ENCODE measurements at places on chromosomes 12 and 14.

- DNase-seq, result no peak
Measured at GRCh38 chr12:124525455-124525854, 42.0 kb downstream of the NCOR2 start.

GRCh38 chr14:103881268-103882201 is 34.2 kb upstream of the PPP1R13B start:
- no peak for DNase-seq

DNA sequence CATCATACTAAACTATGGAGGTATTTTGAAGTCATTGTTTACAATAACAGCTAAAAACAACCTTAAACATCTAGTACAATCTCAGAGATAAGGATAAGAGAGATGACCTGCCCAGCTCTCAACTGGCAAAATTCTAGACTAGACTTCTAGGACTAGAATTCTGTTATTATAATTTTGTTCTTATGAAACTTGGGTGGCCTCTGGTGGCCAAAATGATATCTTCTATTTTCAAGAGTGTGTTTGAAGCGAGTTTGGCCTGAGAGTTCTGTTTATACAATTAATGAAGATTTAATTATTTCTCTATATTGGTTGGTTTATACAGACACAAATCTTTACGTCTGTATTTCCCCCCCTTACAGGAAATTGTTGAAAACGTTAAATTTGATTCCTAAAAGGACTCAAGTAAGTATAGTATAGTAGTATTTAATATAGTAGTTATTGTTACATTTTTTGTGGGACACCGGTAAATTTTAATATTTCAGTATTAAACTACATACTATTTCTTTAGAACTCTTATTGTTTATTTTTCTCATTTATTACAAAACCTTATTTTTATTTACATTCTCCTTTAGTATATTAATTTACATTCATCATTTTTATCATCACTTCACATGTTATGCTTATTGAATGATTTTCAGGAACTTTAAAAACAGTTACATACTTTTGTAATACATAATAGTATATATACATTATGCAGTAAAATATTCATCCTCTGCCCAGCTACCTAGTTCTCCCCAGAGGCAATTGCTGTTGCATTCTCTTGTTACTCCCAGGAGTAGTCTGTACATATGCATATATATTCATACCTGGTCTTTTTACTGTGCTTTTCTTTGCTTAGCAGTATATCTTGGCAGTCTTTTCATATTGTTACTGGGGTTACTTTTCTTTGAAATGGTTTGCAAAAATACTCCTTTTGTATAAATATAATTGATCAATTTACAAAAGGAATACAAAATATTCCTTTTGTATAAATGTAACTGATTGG is 6.6 kb downstream of the PPHLN1 start:
- peak; percentile 21 for DNase-seq

GRCh38 chr12:128259556-128260070 is 7.4 kb upstream of the TMEM132C start:
- no peak for DNase-seq

- no peak for DNase-seq
Measured at GRCh38 chr12:102995372-102995771, 37.9 kb downstream of the ASCL1 start.

GRCh38 chr14:24843494-24843893 is 206.5 kb downstream of the STXBP6 start:
- DNase-seq, result no peak

GRCh38 chr12:70365648-70366518 is at the start of gene KCNMB4:
Gene KCNMB4, plus strand, starts transcription at chr12:70366290. Its CDS starts 445 bp downstream, at chr12:70366735.
- peak; percentile 62 for DNase-seq

DNA sequence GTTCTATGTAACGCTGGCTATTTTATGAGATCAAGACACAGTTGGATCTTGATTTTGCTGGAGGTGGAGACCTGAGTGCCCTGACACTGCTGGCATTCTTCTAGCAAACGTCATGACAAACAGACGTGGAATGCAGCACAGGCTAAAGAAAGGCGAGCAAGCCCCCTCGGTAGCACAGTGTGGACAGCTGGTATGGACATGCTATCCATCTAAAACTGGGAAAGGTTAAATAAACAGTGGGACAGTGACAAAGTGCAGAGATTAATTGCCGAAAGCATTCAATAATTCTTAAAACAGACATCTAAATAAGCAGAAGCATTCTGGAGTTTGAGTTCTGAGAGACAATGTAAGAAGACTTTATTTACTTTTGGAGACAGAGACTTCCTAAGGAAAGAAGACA is 237.2 kb downstream of the FBXL14 start:
- DNase-seq, result no peak

- DNase-seq, result no peak
Measured at GRCh38 chr12:77591959-77592743, 238.5 kb upstream of the NAV3 start.

- no peak for DNase-seq
Measured at GRCh38 chr14:82641050-82641540, 1107.4 kb upstream of the SEL1L start.

DNA sequence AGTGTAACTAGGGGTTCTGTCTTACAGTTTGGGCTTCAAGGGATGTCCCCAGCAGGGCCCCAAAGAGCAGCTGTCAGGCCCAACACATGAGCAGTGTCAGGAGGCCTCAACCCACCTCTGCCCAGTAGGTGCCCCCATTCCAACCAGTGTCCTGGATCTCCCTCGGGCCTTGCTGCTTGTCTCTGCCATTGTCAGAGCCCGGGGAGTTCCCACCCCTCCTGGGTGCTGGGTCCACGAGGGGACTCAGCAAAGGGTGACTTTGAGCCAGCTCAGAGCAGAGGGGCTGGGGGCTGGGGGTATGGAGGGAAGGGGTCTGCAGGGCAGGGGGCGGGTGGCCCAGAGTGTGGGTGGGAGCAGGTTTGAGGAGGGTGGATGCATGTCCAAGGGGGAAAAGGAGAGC is 18.0 kb upstream of the BEGAIN start:
- DNase-seq, result no peak

DNA sequence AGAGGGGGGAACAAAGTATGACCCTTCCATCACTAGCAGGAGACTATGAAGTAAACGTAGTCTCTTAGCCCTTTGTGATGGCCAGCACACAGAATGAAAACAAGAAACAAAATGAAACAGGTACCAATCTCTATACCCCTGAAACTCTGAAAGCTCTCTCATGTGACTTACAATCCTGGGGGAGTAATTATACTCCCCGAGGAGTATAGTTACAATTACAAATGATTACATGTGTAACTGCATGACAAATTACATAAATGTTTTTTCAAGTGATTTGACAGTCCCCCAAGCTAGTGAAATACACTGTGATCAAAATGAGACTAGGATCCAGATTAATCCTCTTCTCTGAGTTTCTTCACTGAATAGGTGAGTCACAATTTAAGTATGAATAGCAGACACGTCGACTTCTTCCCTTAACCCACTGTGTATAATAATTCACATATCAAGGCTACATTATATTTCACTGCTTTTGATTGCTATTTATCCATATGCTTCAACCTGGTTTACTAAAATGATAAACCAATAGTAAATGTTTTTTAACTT is 74.0 kb downstream of the SPTSSA start:
- no peak for DNase-seq

DNA sequence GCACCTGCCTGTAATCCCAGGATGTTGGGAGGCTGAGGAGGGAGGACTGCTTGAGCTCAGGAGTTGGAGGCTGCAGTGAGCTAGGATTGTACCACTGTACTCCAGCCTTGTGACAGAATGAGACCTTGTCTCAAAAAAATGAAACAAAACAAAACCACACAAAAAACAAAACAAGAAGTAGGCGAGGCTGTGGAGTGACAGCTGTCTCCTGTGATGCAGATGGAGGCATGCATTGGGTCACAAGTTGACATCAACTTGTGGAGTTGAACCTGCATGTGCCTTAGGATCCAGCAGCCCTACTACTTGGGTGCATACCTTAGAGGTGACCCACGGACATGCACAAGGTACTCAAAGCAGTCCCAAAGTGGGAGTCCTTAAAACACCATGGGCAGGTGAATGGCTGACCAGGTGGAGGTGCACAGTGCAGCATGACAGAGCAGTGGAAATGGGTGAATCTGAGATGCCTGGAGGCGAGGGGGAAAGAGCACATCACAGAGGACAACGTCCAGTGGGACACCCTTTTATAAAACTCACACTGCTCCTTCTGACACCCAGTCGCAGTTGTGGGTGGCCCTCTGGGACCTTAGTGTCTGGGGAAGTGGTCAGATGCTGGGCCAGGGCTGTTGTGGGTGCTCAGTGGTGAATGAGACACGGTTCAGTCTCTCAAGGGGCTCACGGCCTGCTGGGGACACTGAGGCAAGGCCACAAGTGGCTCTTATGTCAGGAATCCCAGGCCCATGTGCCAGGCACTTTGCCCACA is 12.7 kb downstream of the PLBD2 start:
- DNase-seq, result no peak

DNA sequence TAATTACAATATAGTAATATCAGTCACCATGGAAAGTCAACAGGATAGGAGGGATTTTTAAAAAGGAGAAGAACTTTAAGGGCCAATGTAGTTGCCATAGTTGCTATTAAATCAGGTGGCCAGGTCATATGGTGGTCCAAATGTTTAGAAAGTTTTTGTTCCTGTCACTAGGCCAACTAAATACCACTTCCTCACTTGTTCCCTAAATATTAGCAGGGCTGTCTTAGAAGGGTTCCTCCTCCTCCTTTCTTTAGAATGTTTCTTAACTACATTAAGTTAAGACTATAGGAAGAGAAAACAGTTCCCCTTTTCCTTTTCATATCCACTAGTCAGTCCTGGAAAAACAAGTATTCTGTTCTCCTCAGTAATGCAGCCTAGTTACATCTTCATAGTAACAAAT is 50.3 kb downstream of the MON2 start:
- no peak for DNase-seq

DNA sequence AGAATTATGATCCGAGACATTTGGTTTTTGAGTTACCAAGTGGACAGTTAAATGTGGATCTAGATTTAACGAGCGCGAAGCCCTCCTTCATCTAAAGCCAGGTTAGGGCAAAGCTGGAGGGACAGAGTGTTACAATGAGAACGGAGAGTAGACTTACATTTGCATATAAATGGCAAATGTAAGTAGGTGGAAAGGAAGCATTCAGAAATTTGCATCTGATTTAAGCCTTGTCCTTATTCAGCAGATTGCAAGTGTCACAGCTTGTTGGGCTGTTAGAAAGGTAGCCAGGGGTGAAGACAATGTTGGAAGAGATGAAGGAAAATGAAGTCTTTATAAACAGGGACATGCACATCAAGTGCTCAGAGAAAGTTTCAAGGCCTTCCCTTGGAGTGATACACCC is 806.2 kb downstream of the GALC start:
- no peak for DNase-seq

GRCh38 chr12:18581232-18581962 is 156.4 kb downstream of the PLCZ1 start:
- no peak for DNase-seq

DNA sequence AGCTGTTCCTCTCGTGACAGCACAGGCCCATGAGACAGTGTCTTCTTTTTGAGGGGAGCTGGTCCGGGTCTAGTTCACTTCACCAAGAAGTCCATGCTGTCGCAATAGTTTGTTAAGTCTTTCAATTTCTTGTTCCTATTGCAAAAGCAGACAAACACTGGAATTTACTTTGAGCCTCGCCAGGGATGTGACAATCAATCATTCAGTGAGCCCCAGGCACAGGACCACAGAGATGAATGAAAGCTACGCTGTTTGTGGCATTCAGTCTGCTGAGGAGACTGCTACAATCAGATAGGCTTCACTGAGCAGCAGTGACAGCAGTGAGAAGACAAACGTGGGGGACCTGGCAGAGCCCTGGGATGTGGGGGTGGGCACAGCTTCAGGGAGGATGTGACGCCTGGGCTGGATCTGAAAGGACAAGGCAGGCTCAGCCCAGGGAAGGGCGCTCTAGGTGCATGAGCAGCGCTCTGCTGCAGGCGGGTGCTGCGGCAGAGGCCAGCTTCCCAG is 35.5 kb downstream of the TCTN1 start:
- no peak for DNase-seq

GRCh38 chr12:104600790-104601739 is 144.3 kb downstream of the CHST11 start:
- no peak for DNase-seq

DNA sequence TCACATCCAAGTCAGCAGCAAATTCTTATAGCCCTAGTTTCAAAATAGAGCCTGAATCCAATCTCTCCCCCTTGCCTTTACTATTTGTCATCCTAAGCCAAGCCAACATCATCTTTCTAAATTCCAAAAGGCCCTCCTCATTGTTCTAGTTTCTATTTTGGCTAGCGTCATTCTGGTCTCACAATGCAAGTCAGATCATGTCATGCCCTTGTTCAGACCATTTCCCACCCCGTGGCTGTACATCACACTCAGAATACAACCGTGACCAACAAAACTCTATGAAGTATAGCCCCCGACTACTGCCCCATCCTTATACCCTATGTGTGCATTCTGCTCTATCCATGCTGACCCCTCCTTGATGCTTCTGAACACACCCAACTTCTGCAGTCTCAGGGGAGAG is 12.3 kb upstream of the GNG2 start:
- DNase-seq, result no peak

DNA sequence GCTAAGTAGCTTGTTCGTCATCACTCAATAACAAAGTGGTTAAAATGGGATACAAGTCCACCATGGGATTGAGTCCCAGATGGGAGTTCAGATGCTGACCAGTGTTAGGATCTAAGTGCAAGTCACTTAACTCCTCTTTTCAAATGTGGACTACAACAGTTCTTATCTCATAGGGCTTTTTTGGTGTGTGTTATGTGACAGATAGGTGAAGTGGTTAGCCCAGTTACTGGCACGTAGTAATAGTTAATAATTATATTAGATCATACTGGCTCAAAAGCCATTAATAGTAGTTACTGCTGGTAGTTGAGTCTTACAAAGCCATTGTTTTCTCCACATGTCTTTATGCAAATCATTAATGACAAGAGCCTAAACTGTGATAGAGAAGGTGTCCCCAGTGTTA is 73.2 kb downstream of the RCOR1 start:
- no peak for DNase-seq

GRCh38 chr12:25761356-25761755 is 197.1 kb upstream of the RASSF8 start:
- DNase-seq, result no peak

- DNase-seq, result no peak
Measured at GRCh38 chr12:87661786-87662377, 367.3 kb downstream of the C12orf50 start.

GRCh38 chr14:100472094-100472455 is 115.1 kb downstream of the BEGAIN start:
- DNase-seq, result no peak

GRCh38 chr14:91375720-91376452 is 41.7 kb downstream of the CCDC88C start:
- DNase-seq, result no peak

- no peak for DNase-seq
Measured at GRCh38 chr14:44163946-44164345, 343.1 kb downstream of the FSCB start.

GRCh38 chr12:110906985-110907384 is 13.4 kb downstream of the MYL2 start:
- DNase-seq, result no peak

GRCh38 chr12:57452181-57452936 is 2.7 kb upstream of the INHBE start:
- no peak for DNase-seq

DNA sequence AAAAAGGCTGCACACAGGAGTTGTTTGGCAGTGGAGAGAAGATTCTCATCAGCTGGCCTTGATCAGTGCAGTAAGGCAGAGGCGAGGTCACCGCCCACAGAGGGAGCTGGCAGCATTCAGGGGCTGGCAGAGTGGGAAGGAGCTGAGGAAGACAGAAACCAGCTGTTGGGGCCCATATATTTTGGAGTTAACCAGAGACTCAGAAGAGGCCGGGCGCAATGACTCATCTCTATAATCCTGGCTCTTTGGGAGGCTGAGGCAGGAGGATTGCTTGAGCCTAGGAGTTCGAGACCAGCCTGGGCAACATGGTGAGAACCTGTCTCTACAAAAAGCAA is 17.7 kb downstream of the SMCO2 start:
- DNase-seq, result no peak

- DNase-seq, result no peak
Measured at GRCh38 chr14:22448035-22448904, 140.8 kb downstream of the DAD1 start.

Measured in stimulated activated CD4-positive, alpha-beta T cell treated with anti-CD3 and anti-CD28 coated beads, Interleukin-1b, Interleukin-23, amount 100 ng/mL, for 4 hours (primary cell).